A375 (cell line): ENCODE measurements at places on chromosomes 2 and 18. TPM values are rescaled to one million over a fixed set of nuclear protein-coding genes. Genes with fewer than 3 reads are reported as not detected.

Gene CHPF
- total RNA-seq = 106 and 121 TPM in 2 replicates

Gene UGGT1
- total RNA-seq = 85.4 and 90.3 TPM in 2 replicates

Gene LBX2
- total RNA-seq = 16.3 and 18.1 TPM in 2 replicates

Gene ACVR1C
- 0.05 TPM in 1 of 2 replicates, not detected in the other for total RNA-seq

Gene CNRIP1
- total RNA-seq = 6.5 and 7.6 TPM in 2 replicates

Gene AMER3
- not detected in 2 replicates for total RNA-seq

Gene SATB2
- total RNA-seq = 7.9 and 9.3 TPM in 2 replicates

Gene C1D
- total RNA-seq = 17.7 and 28.2 TPM in 2 replicates

Gene LRATD1
- total RNA-seq = 0.08 and 0.13 TPM in 2 replicates

Gene IL18R1
- total RNA-seq = 4.6 and 4.7 TPM in 2 replicates
